Ascending aorta (tissue), 2 donors: ENCODE measurements at places on chromosomes 11 and 22.

DNA sequence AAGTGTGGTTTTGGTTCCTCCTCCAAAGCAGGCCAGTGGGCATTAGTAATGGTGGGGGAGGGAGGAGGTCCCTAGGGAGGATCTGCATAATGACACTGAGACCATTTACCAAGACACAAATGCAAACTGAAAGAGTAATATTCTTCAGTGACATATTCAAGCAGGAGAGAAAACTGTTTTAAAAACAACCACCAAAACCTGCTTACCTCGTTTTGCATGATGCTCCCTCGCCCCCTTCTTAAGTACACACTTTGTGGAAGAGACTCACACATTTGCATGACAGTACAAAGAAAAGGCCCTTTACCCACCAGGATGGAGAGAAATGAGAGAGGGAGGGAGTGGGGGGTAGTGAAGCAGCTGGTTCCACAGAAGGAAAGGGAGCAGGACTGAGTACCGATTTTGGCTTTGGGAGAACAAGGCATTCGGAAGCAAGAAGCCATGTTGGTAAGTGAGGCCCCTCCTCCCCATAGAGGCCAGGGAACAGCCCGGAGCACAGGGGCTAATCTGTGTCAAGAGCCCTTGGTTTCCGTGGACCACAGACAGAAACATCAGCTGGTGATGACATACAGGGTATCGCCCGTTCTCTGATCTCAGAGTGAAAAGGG lies 13.0 kb upstream of the OPCML start:
- DNase-seq, result no peak

DNA sequence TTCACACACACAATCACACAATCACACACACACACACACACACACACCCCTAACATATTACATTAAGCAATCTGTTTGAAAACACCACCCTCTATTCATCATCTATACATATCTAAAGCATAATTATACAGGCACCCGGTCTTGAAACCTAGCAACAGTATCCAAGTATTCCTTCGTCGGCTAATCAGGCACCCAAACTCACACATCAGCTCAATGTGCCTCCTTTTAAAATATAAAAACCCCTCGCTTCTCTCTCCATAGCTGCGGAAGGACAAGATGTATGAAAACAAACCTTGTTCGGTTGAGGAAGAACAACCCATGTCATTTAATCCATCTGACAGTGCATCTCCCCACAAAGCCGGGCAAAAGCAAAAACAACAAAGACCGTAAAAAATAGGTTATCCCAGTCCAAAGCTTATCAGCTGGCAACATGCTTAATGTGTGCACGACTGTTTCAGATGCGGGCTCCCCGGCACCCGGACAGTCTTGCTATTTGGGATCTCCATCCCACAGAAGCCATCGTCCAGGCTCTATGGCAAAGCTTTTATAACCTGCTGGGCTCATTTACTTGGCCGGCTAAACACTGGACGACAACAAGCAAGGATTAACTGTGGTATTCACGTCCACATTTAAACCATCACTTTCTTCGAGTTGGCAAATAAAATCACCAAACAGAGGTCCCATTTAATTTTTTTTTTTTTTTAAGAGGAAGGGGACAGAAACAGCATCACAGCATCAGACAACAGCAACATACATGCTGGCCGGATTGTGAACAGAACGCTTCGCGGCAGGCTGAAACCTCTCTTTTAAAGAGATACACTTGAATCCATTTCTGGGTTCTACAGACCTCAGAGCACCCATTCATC lies 365.5 kb downstream of the SHANK2 start:
- no peak for DNase-seq

DNA sequence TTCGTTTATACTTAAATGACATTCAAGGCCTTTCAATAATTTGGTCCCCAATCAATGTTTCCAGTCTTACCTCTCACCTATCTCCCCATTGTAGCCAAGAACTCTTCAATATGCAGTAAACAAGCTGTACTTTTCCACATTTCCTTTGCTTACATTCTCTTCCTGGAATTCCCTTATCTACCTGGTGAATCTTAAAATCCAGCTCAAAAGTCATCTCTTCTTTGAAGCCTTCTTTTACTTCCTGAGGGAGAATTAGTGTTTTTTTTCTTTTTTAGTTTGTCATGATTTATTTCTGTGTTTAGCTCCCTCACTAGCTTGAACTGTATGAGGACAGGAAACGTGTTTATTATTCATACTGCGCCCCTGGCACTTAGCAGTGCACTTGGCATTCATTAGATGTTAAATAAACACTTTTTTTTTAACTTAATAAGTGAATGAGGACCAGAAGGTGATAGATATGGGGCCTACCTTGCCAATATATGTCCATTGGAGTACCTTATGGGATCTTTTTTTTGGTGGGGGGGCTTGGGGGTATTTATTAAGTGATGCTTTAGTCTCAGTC lies 4.9 kb upstream of the PTS start:
- no peak for DNase-seq

DNA sequence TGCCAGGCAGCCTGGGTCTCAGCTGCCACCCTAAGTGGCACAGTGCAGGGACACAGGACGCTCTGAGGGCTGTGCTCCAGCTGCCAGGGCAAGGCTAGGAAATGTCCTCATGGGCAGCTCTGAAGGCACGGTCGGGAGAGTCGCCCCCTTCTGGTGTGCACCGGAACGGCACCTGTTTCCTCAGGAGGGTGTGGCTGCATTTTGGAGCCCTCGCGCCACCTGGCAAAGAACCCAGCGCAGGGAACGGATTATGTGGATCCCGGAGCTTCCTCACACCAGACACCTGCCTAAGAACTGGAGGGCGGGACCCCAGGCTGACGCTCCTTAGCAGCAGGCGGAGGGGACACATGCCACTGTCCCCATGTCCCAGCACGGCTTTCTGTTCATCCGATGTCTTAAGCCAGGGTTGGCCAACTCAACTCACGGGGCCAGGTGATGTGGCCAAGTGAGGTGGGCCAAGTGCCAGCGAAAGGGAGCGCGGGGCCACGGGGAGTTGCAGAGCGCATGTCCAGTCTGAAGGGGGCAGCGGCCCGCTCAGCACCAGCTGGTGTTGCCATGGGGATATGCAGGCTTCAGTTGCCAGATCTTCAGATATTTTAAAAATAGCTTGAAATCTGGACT lies 5.1 kb upstream of the SLC22A8 start:
- DNase-seq, result no peak

GRCh38 chr22:43862074-43862881 lies at the start of gene SULT4A1:
Gene SULT4A1 (minus strand): TSS chr22:43862513. CDS start chr22:43862382, 131 bp downstream.
- no peak for DNase-seq

DNA sequence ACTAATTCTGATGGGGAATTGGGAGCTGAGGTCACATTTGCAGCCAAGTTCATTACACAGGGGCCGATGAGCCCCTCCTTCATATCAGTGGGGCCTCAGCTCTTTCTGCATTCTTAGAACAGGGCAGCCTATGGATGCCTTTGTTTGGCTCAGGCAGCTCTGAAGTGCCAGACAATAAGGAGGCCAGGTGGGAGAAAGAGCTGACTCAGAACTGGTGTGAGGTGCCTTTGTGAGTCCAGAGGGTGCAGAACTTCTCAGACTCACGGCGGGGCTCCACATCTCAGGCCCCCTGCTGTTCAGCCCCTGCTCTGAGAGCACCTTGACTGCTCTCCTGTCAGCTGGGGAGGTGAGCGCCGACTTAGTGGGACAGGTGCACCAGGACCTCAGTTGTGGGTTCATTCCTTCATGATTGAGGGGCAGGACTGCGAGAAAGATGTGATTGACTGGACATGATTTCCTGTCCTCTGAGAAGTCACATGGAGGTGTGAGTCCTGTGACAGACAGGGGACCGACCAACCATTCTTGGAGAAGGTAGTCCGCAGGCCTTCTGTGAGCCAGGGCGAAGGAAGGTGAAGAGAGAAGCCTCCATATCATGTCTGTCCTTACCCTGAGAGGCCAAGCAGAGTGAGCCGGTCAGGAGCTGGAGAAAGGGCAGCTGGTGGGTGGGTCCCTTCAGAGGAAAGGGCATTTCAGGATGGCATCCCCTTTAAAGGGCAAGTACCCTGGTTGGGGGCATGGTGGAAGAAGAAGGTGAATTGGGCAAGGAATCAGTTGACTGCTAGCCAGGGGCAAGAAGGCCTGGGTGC lies 245.0 kb upstream of the TBCEL start:
- DNase-seq, result no peak

- no peak for DNase-seq
These were observed 54.5 kb downstream of the PACS1 start for GRCh38 chr11:66124564-66124963.

DNA sequence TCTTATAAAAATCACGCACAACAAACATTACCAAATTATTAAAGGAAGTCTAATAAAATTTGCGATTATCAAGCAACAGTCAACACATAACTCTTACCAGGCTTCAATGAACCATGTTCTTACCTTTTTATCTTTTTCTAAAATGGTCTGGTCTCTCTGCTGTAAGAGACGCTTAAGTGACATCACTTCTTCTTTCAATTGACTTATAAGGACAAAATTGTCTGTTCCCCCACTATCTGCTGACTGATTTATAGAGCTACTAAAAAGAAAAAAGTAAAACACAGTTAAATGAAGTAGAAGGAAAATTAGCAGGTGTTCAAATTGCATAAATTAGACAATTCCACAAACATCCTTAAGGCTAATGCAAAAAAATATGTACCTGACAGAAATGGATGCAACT lies 10.9 kb downstream of the FAM76B start:
- no peak for DNase-seq

- no peak for DNase-seq
These were observed 41.5 kb upstream of the CADM1 start for GRCh38 chr11:115545581-115546210.

DNA sequence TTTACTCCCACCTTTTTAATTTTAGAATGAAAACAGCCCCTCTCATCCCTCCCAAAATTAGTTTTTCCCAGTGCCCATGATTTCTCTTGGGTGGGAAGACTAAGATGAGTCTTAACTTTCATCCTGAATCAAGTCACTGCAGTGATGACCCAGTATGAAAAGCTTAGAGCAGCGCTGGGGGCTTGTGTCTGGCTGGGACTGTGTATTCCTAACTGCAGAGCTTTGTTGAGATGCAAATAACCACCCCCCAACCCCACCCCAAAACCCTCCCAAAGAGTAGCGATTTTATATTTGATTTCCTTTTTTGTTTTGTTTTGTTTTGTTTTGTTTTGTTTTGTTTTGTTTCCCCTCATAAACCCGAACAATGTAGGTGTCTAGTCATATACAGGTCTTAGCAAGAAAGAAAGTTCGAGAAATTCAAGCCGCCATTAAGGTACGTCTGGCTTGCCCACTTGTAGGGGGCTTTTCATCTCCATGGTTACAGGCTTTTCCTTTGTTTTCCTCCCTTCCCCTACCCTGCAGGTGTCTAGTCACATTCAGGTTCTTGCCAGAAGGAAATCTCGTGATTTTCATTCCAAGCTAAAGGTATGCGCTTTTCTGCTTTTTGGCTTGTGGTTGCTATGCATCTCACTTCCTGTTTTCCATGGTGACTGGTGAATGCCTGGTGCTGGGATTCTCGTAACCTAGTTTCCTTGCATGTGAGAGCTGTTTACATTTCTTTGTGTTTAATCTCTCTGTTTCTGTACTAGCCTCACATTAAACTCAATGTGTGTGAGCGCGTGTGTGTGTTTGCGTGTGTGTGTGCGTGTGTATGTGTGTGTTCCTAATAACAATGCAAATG lies 144.6 kb upstream of the RASSF10 start:
- no peak for DNase-seq

DNA sequence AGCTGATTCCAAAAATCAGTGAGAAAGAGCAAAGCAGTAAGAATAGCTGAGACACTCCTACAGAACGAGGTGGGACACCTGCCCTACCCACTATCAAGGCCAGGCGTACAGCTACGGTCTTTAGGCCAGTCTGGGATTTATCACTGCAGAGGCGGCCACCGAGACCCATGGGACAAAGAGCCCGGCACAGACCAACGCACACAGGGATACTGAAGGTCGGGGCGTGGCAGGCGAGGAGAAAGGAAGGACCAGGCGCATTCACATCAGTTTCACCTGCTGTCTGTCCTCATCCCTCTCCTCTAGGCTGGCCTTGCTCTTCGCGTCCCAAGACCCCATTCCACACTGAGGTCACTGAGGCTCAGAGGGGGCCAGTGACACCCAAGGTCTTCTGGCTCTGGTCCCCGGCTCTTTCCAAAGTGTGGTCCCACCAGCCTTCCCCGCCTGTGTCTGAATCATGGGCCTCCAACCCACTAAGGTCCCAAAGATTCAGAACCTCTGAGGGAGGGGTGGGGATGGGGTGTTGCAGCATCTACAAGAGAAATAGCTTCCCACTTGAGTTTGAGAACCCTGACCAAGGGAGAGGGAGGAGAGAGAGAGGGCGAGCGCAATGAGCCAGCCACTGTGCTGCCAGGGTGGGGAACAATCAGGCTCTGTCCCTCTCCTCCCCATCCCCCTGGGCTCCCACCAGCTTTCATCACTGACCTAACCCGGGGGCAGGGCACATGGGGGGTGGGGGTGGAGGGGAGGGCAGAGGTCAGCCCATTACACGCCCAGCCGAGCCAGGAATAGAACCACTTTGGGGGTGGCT lies 7.2 kb upstream of the PICK1 start:
- DNase-seq, result no peak

- no peak for DNase-seq
These were observed 1100.9 kb downstream of the DLG2 start for GRCh38 chr11:84526250-84526649.

DNA sequence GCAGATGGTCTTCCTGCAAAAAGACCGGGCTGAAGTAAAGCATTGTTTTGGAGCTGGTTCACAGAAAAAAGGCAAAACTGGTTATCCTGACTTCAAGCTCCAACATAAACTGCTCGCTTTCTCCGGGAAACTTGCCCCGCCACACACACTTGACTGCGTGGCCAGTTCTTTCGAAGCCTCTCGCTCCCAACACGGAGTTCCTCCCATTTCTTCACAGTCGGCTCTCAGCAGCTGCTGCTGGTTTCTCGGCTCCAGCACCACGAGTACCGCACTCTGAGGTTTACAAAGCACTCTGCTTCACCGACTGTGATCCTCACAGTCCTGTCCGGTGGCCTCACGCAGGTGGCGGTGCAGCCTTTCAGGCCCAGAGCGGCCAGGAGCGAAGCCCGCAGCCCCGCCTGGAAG lies 264 bp downstream of the CHEK1 start:
- DNase-seq, result no peak

- DNase-seq, result no peak
These were observed 17.5 kb downstream of the FGF3 start for GRCh38 chr11:69801513-69802335.

DNA sequence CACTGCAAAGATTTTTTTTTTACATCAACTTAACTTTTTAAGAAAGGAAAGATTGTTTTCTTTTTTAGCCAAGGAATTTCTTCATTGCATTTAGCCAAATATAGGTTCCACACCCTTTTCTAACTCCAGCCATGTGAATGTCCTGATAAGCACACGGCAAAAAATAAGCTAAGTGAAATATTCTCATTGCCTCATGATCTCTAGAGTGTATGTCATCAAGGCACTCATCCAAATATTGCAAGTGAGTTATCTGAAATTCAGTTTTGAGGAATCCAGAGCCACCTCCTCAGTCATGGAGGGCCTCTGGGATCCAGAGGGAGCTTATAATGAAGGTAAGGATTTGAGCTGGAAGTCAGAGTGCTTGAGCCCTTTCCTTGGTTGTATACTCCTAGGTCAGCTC lies 80.0 kb downstream of the BLID start:
- no peak for DNase-seq

DNA sequence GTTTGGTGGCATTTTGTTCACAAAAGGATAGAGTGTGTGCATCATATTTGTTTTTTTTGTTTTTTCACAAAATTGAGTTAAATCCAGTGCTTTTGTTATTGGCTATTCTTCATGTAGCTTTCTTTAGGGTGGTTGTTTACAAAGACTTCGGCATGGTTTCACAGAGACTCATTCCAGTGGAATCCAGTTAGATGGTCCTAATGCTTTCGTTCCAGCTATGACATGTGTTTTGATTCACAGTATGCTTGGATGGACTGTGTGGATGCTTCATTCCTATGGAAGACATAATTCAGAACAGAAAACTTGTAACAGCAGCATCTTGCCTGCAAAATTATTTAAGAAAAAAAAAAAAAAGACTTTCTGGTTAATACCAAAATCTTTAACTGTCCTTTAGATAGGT lies 97.9 kb downstream of the PDHX start:
- no peak for DNase-seq
